ENCODE measurements at places on chromosomes 2 and 18.

DNA sequence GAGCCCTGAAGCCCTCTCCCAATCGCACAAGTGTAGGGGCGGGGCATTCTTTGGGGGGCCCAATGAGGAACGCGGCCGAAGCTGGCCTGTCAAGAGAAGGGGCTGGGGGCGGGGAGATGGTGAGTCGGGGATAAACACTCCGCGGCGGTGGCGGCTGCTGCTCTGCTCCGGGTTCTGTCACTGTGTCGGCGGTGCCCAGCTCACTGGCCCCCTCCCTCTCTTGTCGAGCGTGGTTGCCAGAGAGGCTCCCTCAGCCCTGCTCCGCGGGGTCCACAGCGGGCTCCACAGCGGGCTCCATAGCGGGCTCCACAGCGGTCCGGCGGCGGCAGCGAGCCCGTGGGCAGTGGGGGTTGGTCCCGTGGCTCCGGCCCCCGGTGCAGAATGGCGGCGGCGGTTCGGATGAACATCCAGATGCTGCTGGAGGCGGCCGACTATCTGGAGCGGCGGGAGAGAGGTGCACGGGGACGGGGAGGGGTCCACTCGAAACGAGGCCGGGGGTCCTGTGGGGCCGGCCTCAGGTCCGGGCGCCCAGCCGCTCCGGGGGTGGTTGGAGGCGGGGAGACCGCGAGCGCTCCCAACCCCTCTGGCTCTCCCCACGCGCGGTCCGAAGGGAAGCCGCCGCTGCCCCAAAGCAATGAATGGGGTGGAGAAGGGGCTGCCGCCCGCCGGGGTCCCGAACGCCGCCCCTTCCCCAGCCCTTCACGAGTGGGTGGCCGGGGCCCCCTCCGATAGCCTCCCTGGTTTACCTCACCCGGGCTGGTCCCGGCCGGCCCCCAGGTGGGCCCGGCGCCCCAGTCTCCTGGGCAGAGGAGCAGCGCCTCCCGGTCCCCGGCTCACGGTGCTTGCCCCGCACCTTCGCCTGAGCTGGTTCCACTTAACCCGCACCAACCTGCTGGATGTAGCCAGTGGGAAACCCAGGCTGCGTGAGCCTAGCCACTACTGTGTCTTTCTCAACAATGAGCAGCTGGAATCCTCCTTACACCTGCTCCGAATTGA lies at the start of gene MXD1:
Gene MXD1, plus strand, starts transcription at position 160 of the 996 bp plus-strand sequence. Its CDS starts 222 bp downstream, at position 382.
- peak; percentile 100 for DNase-seq

- peak; percentile 15 for DNase-seq
Measured at GRCh38 chr2:105294844-105295481, 34.6 kb downstream of the TGFBRAP1 start.

- no peak for DNase-seq
Measured at GRCh38 chr2:160194946-160195345, 5.1 kb downstream of the ITGB6 start.

- no peak for DNase-seq
Measured at GRCh38 chr18:13500227-13500865, 226.0 kb downstream of the FAM210A start.

- DNase-seq, result no peak
Measured at GRCh38 chr2:76737607-76738006, 784.6 kb downstream of the LRRTM4 start.

DNA sequence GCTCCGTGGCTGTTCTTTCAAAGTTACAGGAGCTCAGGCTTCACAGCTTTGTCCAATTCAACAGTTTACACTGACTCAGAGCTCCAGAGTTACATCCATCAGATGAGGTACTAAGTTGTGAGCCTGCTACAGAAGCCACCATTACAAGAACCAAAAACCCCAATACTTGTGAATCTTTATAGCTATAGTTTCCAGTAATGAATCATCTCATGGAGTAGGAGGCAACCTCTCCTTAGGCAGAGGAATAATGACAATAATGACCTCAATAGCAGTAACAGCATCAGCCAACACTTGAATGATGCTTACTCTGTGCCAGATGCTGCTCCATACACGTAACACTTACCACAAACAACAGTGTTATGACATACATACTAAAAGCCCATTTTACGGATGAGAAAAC lies 3.6 kb downstream of the ZC3H8 start:
- no peak for DNase-seq

DNA sequence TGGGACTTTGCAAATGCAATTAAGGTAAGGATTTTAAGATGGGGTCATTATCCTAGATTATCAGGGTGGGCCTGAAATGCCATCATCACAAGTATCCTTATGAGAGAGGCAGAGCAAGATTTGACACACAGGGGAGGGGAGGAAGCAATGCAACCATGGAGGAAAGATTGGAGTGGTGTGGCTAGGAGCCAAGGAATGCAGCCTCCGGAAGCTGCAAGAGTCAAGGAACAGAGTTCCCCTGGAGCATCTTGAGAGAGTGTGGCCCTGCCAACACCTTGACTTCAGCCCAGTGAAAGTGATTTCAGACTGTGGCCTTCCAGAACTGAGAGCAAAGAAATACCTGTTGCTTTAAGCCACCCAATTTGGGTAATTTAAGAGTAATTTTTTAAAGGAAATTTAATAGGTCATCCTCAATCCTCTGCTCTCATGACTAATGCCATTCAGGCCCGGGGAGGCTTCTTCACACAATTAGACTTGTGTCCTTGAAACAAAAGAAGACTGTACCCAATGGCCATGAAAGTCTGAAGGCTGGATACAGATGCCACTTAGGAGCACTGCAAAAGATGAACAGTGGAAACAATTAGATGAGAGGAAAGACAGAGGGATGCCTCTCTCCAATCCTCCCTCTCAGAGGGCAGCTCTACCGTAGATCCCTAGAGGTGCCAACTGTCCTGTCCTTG lies 250.3 kb upstream of the ID2 start:
- DNase-seq, result no peak

- DNase-seq, result no peak
Measured at GRCh38 chr2:217393585-217394032, 533.7 kb upstream of the TNP1 start.

GRCh38 chr2:22890132-22890531 lies 494.8 kb upstream of the KLHL29 start:
- DNase-seq, result no peak

DNA sequence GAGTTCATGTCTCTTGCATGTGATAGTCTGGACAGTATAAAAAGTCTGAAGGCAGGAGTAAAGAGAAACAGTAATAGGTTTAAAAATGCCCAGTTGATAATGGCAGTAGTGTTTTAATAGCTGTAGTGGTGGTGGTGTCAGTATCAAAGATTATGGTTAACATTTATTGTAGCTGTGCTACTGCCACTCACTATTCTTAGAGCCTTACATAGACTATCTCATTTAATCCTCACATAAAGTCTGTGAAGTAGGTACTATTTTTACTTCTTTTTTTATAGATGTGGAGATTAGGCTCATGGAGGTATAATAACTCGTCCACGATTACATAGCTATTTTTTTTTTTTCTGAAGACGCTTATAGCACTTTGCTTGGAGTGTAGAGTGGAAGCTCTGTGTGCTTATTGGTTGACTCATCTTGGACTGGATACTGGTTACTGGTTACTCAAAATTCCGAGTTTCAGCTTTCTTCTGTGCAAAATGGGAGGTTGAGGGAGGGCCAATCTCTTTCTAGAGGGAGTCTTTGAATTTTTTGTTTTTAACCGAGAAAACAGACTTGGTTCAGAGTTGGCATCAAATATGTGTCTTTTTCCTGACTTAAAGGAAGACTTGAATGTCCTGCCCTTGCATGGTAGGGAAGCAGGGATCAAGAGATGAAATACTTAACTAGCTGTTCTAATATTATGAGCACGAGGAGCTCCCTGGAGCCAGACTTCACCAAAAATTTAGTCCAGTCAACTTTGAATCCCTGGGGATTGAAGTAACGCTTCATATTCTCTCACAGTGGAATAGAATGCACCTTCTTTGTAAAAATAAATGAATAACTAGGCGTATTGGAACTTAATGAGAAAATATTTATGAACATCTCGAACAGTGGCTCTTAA lies 27.1 kb downstream of the CERS6 start:
- DNase-seq, result no peak

GRCh38 chr2:173713904-173714555 lies 251.1 kb downstream of the SP3 start:
- DNase-seq, result no peak

GRCh38 chr18:50117863-50118262 lies 77.1 kb downstream of the MYO5B start:
- no peak for DNase-seq

- no peak for DNase-seq
Measured at GRCh38 chr2:65765376-65765775, 333.0 kb upstream of the SPRED2 start.

GRCh38 chr2:23753291-23754010 lies 173.5 kb downstream of the ATAD2B start:
- DNase-seq, result no peak

DNA sequence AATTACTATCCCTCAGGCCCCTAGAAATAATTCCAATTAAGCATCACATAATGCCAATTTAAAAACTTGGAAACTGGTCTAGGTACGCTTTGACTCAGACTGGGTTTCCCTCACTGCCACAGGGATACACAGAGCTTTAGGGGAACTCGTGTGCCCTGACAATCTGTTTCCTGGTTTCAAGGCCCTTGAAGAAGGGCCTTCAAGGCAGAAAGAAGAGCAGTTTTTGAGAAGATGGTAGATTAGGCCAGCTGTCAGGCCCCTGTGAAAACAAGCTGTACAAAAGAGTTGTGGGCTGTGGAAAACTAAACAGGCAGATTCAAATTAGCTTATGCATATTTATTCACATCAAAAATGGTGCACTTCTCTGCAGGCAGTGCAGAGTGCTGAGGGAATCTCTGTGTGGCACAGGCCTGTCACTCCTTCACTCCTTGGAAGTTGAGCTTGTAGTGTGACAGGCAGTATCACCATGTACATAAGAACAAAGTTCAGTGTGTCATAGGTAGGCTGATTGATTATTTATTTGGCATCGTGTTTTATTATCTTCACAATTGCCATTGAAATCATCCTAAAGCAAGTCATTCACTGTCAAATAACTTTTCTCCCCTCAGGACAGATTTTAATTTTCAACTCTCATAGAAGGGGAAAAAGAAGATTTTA lies 614.4 kb upstream of the GYPC start:
- DNase-seq, result no peak

DNA sequence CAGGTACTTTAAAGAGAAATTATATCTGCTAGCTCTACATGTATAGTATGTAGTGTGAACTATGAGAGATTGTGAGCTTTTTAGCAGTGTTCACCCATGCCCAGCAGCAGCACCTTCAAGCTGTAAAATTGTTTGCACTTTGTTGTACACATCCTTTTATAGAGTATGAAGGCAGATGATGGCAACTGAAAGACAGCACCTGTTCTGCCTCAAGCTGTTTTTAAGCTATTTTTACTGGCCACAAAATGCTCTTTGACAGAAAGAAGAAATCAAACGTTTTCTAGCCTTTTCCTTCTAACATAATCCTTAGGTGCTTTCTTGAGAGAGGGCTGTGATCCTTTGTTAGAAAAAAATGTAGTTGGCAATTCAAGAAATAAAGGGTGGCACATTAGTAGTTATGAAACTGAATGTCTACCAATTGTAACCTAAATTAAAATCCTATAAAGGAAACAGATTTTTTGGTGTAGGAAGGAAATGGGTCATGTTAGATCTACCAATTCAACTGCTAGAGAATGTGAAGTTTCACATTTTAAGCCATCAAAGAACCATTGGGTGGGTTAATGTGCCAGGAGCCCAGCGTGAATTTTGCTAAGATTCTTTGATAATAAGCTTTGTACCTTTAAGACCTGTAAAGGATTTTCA lies 59.5 kb downstream of the R3HDM1 start:
- no peak for DNase-seq

DNA sequence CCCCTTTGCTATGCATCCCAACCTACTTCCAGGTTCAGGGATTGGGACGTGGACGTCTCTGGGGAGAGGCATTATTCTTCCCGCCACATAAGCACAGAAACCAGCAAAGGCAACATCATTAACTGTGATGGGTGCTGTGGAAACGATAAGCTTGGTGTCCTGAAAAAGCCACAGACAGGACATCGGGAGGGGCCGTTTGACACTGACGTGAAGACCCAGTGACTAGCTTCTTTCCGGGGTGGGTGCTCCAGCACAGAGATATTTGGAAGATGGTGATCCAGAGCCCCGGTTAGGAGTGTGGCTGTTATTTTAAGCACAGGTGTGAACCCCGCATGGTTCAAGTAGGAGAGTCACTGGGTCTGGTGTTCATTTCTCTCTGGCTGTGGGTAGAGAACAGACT lies 163.8 kb upstream of the HDAC4 start:
- no peak for DNase-seq

DNA sequence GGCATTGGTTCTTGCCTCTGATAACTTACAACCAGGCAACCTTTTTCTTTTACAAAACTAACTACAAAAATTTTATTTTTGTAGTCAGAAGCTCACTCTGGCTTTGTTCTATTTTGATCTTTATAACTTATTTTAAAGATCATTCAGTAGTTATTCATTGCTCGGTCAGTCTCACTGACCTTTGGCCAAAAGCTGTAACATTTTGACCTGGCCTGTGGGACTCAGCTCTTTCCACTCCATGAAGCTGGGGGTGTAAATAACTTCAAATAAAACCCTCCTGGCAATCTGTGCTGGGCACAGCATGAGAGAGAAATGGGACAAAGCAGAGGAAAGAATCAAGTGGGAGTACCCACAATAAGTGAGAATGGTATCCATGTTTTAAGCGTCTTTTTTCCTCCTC lies 380.7 kb downstream of the SETBP1 start:
- DNase-seq, result no peak

- peak; percentile 88 for DNase-seq
Measured at GRCh38 chr2:241443486-241444223, 64.7 kb downstream of the STK25 start.

DNA sequence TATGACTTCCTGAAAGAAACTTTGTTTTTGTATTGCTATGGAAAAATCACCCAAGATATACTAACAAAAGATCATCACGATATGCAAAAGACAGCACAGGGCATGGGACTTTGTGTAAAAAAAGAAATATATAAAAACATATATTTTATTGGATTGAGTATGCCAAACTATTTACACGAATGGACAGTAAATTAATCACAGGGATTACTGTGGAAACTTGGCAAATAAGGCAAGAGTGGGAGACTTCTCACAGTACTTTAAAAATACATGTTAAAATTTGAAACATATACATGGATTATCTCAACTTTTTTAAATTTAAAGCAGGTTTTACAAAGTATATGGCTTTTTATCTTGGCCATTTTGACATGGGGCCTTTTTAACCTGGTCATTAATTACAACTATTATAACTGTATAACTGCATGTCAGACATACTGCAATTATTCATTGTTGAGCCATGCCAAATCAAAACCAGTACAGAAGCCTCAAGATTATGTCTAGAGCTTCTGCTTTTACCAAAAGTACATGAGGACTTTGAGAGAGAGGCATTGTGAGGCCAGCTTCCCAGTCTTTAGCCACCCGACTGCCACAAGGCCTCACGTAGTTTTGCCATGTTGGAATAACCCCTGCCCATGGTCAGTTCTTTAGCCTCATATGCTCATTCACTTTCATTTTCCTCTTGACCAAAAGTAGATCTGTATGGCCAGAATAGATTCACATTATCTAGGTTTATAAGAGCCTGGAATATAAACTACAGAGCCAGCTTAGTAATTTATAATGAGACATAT lies 419.8 kb downstream of the SETBP1 start:
- DNase-seq, result no peak

GRCh38 chr18:7669361-7669760 lies 102.2 kb downstream of the PTPRM start:
- DNase-seq, result no peak

- no peak for DNase-seq
Measured at GRCh38 chr2:164831887-164832286, 9.7 kb downstream of the COBLL1 start.

All from activated naive CD4-positive, alpha-beta T cell treated with anti-CD3 and anti-CD28 coated beads, Interleukin-2, amount 50 U/mL, for 16 hours (primary cell).